ENCODE measurements at places on chromosomes 16 and 17. TPM values are rescaled to one million over a fixed set of nuclear protein-coding genes. Genes with fewer than 3 reads are reported as not detected.

DNA sequence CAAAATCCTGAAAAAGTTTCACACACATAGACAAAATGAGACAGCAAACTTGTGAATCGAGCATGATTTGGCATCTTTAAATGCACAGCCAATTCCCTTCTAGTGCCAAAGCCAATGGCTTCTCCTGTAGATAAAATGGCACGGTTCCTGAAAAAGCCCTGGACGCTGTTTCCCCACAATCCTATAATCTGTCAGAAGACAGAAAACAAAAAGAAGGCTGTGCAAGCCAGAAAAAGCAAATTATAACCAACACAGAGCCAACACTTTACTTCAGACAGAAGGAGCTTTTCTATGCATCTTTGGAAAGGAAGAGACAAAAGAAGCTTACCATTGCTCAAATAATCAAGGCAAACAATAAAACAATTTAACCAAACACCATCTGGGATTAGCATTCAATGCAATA lies 23.8 kb downstream of the FAM222B start:
- no peak for DNase-seq

DNA sequence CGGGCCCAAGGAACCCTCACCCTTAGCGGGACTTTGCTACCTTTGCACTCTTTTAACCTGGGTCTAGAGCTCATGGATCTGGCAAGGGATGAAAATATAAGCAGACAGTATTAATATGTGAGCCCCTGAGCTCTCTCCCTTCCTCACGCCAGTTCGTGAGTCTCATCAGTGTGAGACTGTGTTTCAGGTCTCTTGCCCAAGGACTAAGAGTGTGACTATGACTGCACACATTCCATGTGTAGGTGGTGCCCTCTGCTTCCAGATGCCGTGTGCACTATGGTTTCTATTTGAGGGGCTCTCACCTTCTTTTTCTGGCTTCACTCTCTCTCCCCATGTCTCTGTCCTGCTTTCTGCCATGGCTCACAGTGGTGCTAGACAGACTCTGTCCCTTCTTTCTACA lies 40.5 kb downstream of the DHRS7B start:
- no peak for DNase-seq

GRCh38 chr16:57244463-57244766 lies 644 bp upstream of the ARL2BP start:
- no peak for DNase-seq

- DNase-seq = no peak
Measured at GRCh38 chr17:58383892-58384462, 32.0 kb upstream of the SUPT4H1 start.

GRCh38 chr17:79988185-79988971 lies 47.3 kb downstream of the TBC1D16 start:
- DNase-seq = no peak

DNA sequence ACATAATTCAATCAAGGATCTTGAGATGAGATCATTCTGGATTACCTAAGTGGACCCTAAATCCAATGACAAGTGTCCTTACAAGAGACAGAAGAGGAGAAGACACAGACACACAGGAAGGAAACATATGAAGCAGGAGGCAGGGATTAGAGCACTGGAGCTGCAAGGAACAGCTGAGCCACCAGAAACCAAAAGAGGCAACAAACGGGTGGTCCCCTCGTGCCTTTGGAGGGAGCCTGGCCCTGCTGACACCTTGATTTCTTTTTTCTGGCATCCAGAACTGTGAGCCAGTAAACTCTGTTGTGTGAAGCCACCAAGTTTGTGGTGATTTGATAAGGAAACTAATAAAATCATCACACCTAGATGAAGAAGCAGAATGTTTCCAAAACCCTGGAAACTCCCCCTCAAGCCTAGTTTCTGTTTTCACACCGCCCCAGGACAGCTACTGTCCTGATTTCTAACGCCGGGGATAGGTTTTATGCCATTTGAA lies 115.2 kb downstream of the PITPNC1 start:
- no peak for DNase-seq

DNA sequence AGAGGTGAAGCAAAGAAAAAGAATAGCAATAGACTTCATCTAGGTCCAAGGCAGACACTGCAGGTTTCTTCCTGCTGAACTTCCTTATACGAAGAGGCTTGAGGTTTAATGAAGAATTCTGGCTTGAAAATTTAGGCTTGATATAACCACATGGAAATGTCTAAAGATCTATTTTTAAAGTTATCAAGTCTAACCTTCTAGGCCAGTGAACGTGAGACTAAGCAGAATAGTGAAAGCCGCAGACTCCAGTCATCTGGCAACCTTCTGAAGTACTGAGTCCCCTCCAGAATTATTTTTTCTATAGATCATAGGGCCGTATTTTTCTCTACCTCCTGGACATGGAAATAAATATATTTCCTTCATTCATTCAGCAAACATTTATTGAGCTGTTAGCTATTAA lies 333.6 kb downstream of the BCAS3 start:
- DNase-seq = no peak

- no peak for DNase-seq
Measured at GRCh38 chr16:5753381-5753780, 655.8 kb upstream of the EEF2KMT start.

DNA sequence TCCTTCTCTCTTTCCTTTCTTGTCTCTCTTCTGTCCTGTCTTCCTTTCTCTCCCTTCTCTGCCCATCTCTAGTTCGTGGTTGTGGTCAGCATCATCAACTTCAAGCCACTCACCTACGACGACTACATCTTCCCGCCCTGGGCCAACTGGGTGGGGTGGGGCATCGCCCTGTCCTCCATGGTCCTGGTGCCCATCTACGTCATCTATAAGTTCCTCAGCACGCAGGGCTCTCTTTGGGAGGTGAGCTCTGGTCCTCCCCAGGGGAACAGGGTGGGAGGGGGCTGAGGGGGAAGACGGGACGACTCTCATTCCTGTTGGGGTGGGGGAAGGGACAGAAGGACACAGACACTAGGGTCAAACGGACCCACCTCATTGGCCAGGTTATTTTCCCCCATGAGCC lies 44.3 kb downstream of the SLC6A2 start:
- DNase-seq = no peak

DNA sequence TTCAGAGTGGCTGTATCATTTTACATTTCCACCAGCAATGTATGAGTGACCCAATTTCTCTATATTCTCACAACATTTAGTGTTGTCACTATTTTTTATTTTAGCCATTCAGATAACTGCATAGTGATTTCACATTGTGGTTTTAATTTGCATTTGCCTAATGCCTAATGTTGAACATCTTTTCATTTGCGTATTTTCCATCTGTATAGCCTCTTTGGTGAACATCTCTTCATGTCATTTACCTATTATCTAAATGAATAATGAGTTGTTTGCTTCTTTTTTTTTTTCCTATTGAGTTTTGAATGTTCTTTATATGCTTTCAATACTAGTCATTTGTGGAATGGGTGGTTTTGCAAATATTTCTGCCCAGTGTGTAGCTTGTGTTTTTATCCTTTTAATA lies 120.9 kb upstream of the CPHXL start:
- no peak for DNase-seq

DNA sequence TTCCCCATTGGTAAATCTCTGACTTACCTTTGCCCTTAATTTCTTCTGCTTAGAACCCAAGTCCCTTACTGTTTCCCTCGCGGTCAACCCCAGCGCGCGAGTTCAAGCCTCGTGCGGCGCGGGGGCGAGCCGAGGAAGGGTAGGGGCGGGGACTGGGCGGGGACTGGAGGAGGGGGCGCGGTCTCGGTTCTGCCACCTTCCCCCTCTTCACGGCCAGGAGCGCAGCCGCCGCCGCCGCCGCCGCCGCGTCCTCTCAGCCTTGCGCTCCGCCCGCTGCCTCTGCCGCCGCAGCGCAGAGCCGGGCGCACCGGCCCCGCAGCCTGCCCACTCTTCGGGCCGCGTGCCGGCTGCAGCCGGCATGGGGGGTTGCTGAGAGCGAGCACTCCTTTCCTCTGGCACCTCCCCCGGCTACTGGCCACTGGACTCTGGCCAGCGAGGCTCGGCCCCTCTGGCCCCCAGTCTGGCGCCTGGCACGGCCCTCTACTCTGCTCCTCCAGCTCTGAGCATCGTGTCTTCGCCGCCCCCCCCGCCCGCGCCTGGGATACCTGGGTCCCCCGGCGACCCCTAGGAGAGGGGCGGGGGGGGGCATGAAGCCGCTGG lies at the start of gene RAPGEFL1:
TSS of gene RAPGEFL1 (plus strand) at position 196 of the 600 bp plus-strand sequence. CDS start at position 588, 392 bp downstream.
- no peak for DNase-seq

DNA sequence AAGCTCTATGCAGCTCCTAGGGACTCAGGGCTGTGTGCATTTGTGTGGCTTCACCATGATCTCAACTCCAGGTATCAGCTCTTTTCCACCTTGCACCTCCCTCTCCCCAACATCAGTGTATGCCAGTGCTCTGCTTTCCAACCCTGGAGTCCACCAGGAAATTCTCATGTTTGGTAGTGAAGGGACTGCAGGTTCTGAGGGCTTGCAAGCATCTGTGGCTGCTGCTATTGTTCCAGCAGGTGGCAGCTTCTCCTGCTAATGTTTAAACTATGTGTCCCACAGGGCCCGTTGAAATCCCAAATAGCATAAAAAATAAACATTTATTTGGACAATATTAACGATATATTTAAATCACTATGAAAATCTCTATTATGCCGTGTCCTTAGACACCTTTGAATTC lies 82.0 kb downstream of the RGS9 start:
- DNase-seq = no peak

- no peak for DNase-seq
Measured at GRCh38 chr16:760545-761343, at the start of gene MSLN. Gene MSLN, plus strand, starts transcription at chr16:760734. Its CDS starts 1,947 bp downstream, at chr16:762681.

- no peak for DNase-seq
Measured at GRCh38 chr16:67883872-67884261, 818 bp upstream of the NRN1L start.

GRCh38 chr16:915546-915945 lies 55.2 kb downstream of the LMF1 start:
- DNase-seq = no peak

GRCh38 chr17:4598776-4599504 lies 14.6 kb downstream of the SMTNL2 start:
- DNase-seq = no peak

DNA sequence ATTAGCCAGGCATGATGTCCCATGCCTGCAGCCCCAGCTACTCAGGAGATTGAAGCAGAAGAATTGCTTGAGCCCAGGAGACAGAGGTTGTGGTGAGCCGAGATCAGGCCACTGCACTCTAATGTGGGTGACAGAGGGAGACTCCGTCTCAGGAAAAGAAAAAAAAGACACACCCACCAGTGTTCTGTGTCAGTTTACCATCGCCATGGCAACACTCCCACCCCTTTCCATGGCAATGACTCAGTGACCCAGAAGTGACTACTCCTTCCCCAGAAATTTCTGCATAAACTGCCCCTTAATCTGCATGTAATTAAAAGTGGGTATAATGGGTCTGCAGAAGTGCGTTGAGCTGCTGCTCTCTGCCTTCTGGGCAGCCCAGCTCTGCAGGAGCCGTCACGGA lies 4.0 kb upstream of the ZC3H18 start:
- DNase-seq = no peak

GRCh38 chr17:30369995-30370394 lies 8.7 kb upstream of the CPD start:
- DNase-seq = no peak

- DNase-seq = no peak
Measured at GRCh38 chr16:85436207-85436606, 176.9 kb upstream of the GSE1 start.

DNA sequence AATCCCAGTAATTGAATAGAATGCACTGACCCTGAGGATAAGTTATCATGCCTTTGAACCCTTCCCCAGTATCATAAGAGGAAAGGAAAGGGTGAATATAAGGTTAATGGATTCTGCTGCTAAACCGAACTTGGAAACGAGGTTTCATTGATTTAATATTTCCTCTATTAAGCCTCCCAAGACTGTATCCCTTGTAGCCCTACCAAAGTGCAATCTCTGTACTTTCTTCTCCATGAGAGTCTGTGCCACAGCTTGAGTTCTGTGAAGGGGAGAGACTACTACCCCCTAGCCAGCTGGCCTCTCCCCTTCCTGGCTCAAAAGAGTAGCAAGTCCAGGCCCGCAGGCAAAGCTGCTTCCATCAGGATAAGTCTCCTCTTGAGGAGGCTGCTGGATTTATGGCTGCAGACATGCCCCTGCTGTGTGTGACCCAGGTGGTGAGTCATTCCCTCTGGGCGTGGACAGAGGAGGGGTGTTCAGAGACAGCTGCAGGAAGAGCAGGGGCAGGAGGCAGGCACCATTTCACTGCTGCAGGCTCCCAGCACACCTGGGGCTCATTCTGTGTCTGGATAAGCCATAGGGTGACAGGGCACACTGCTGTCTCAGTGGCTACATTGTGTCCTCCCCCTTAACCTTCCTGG lies 58.4 kb downstream of the TOM1L2 start:
- no peak for DNase-seq

DNA sequence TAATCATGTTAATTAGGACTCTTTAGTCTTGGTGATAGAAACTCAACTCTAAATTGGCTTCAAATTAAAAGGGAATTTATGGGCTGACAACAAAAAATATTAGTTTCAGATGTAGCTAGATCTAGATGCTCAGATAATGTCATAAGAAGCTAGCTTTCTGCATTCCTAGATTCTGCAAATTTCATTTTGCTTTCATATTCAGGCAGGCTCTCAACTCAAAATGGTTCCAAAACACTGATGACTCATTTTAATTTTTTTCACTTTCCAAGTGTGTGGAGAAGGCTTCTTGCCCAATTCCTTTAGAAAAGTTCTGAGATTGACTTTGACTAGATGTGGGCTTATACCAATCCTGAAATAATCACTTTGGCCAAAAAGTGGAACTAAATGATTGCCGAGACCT lies 236.7 kb upstream of the GOT2 start:
- no peak for DNase-seq

GRCh38 chr16:75745823-75746222 lies 19.5 kb upstream of the CPHXL start:
- no peak for DNase-seq

The RND2 gene
- 0.59 TPM for total RNA-seq

The MPV17L gene
- 10.4 TPM for total RNA-seq

The KCNJ18 gene
- total RNA-seq = not detected

The PARN gene
- total RNA-seq = 57.8 TPM

The KRT28 gene
- not detected for total RNA-seq

The HCRT gene
- total RNA-seq = not detected

The KRT33B gene
- total RNA-seq = not detected

The KRTAP2-3 gene
- total RNA-seq = not detected

The SPAG9 gene
- 144 TPM for total RNA-seq

The KRTAP4-9 gene
- total RNA-seq = not detected

The SLC13A2 gene
- total RNA-seq = not detected

The RANBP10 gene
- total RNA-seq = 13.4 TPM

The CTF1 gene
- total RNA-seq = 2.9 TPM

All from Panc1 (cell line).